ENCODE measurements at places on chromosomes 7 and 10.
A peak's percentile ranks its signal among the peaks of the same experiment; 100 is the strongest.

GRCh38 chr7:82050792-82051191 lies 280.9 kb upstream of the HGF start:
- peaks cover 19% of the 10 kb centered on the region for H3K4me1 ChIP-seq
- H3K36me3 ChIP-seq: no peaks in the 10 kb centered on the region
- peak overlapping the region; percentile 12 for H3K27ac ChIP-seq
- peak; percentile 74 for DNase-seq

- no peaks in the 10 kb centered on the region for H3K4me1 ChIP-seq
- no peaks in the 10 kb centered on the region for H3K36me3 ChIP-seq
These were observed 16.9 kb upstream of the NKX6-2 start for GRCh38 chr10:132802694-132803320.

DNA sequence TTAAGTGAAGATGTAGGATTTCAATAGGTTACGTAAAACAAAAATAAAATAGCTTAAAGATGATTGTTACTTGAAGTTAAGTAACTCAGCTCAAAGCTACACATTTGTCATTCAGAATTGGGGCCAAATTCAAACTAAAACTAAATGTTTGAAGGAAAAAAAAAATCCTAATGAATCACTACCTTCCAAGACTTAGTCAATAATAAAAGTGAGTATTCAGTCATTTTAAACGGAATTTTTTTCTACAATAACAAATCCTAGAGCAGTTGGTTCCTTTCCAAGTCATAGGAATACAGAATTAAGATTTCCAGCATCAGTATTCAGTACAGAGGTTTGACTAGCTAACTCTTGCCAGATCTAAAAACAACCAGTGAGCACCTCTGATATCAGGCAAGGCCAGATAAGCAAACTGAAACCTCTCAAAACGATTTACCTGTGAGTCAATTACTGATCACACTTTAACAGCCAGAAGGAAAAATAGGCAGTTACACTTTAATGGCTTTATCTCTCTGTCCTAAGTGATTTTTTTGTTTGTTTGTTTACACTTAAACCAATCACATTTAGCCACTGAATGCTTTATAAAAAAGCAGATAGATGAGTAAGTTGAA lies 669.8 kb upstream of the ANKRD30A start:
- no peaks in the 10 kb centered on the region for H3K4me1 ChIP-seq
- no peaks in the 10 kb centered on the region for H3K27me3 ChIP-seq
- no peak overlapping the region for H3K27ac ChIP-seq
- H3K36me3 ChIP-seq: no peaks in the 10 kb centered on the region
- DNase-seq: no peak

DNA sequence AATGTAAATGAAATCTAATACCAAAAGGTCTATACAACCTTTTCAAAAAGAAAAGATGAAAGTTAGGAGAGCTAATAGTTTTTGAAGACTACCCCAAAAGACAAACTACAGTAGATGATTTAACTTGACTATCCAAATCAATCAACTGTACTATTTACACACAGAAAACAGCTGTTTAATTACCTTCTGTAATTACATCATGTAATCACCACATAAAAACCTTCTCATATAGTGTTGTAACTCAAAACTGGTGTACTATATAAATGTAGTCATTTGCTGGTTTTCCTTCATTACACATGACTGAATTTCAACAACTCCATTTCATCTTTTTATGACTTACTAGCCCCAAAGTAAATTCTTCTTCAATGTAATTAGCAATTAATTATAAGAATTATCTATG lies 4.5 kb downstream of the RTKN2 start:
- DNase-seq: no peak
- H3K27ac ChIP-seq: no peak overlapping the region
- no peak overlapping the region for H3K4me3 ChIP-seq
- no peaks in the 10 kb centered on the region for H3K27me3 ChIP-seq
- no peaks in the 10 kb centered on the region for H3K4me1 ChIP-seq
- no peaks in the 10 kb centered on the region for H3K36me3 ChIP-seq

DNA sequence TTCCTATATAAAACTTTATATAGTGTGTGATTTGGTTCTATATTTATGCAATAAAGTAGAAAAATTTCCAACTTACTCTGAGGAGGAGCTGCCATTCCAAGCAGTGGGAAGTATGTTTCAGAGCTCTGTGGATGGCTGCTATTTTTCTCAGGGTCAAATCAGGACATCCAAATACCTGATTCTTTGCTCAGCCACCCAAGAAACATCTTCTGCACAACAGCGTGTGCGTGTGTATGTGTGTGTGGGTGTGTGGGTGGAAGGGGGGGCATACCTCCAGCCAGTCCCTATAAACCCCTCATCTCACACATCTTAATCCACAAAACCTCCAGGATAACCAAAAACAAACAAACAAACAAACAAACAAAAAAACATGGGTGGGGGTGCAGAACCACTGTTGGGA lies 66.3 kb upstream of the EMX2 start:
- no peaks in the 10 kb centered on the region for H3K4me1 ChIP-seq
- no peaks in the 10 kb centered on the region for H3K27me3 ChIP-seq
- H3K36me3 ChIP-seq: no peaks in the 10 kb centered on the region
- H3K4me3 ChIP-seq: no peak overlapping the region

DNA sequence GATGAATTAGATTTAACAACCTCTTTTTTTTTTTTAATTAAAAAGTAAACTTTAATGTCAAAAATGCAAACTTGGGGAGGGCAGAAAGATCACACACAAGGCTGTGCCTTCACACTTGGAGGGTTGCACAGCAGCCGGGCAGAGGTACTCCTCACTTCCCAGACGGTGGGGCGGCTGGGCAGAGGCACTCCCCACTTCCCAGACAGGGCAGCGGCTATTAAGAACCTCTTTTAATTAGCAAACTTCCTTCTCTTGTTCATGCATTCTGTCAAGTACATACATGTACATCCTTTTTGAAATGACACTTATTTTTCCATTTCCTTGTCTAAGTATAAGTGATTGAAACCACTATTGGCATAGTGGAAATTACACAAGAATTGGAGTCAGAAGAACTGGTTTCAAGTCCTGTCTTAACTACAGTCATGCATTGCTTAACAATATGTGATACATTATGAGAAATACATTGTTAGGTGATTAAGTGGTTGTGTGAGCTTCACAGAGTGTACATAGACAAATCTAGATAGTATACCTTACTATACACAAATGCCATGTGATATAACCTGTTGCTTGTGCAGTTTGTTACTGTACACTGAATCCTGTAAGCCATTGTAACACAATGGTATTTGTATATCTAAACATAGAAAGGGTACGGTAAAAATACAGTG lies 26.5 kb downstream of the BTRC start:
- no peaks in the 10 kb centered on the region for H3K4me1 ChIP-seq
- no peaks in the 10 kb centered on the region for H3K36me3 ChIP-seq
- H3K4me3 ChIP-seq: no peak overlapping the region
- no peak for DNase-seq

DNA sequence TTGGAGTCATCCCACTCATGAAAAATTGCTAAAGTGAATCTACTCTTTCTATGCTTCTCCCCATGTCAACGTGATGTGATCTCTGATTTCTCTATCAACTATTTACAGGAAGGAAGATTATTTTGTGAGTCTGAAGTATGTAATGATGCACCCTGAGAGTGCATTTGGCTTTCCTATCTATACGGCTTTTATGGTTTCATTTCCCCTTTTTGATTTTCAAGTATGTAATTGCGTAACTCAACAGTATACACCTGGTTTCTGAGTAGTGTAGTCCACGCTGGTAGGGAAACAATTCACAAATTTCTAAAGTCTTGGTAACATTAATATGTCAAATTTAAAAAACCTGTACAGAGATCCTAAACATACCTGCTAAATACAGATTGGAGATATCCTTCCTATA lies 194.7 kb upstream of the SEMA3A start:
- no peaks in the 10 kb centered on the region for H3K36me3 ChIP-seq
- no peaks in the 10 kb centered on the region for H3K27me3 ChIP-seq

DNA sequence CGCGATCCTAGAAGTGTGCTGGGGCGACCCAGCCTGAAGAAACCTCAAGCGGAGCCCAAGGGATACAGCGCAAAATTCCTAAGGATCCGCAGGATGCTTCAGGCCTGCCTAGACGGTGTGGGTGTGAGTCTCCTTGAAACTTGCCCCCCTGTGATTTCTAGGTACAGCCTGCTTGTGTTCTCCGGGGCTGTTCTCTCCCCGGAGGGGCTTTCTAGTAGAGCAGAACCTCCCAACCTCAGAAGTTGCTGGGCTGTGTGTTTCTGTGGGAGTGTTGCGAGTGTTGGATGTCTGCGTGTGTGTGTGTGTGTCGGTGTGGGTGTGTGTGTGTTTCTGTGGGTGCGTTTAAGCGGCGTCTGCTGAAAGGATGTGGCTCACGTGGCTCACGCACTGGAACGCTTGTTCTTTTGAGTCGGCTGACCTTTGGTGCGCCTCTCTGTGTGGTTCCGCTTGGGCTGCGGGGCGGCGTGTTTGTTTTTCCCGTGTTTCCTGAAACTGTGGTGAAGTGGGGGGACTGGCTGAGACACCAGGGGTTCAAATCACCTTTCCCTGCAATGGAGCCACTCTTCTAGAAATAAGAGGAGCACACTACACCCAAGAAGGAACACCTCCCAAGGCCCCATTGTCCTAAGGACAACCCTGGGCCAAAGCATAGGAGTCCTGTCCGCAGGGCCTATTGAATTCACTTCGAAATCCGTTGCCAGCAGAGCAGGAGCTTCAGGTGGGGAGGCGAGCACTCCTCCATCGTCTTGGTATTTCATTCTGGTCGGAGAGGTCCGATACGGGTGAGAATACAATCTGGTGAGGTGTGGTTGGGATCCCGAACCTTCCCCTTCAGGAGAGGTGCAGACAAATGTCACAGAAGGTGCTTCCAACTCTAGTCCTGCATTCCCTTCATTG lies 25.1 kb upstream of the ZNF273 start:
- H3K27me3 ChIP-seq: no peaks in the 10 kb centered on the region
- peak overlapping the region; percentile 15 for H3K4me3 ChIP-seq
- H3K36me3 ChIP-seq: no peaks in the 10 kb centered on the region
- peaks cover 2% of the 10 kb centered on the region for H3K4me1 ChIP-seq
- no peak overlapping the region for H3K27ac ChIP-seq

Measured in astrocyte (in vitro differentiated cells and primary cell).